ENCODE measurements at places on chromosomes 6 and 20. TPM values are rescaled to one million over a fixed set of nuclear protein-coding genes. Genes with fewer than 3 reads are reported as not detected.
A peak's percentile ranks its signal among the peaks of the same experiment; 100 is the strongest.

DNA sequence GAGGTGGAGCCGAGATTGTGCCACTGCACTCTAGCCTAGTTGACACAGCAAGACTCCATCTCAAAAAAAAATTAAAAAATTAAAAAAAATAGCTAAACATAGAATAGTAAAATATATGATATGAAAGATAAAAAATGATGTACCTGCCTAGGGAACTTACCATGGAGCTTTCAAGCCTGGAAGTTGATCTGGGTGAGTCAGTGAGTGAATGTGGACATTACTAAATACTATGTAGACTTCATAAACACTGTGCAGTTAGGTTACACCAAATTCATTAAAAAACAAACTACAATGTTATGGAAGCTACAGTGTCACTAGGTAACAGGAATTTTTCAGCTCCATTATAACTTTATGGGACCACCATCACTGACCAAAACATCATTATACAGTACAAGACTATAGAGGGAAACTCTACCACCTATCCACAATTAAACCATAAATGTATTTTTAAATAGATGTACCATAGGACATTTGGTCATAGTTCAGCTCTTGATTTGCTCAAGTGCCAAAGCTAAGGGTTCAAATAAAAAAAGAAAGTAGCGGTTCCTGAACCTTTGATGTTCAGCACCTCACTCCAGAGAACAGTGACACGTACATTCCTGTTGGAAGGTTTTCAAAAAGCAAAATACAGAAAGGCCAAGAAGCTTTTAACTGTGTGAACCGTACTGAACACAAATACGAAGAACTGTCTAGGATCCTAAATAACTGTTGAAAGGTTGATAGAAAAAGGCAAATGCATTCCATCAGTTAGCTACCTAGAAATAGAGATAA is 52.4 kb upstream of the SPDEF start:
- no peak overlapping the region for H3K27ac ChIP-seq
- no peak overlapping the region for H3K4me3 ChIP-seq
- no peaks in the 10 kb centered on the region for H3K36me3 ChIP-seq
- H3K27me3 ChIP-seq, result no peaks in the 10 kb centered on the region
- no peaks in the 10 kb centered on the region for H3K4me1 ChIP-seq
- DNase-seq, result no peak

IL17F gene
- not detected for total RNA-seq

SNAP91 gene
- total RNA-seq, result 0.82 TPM

DNA sequence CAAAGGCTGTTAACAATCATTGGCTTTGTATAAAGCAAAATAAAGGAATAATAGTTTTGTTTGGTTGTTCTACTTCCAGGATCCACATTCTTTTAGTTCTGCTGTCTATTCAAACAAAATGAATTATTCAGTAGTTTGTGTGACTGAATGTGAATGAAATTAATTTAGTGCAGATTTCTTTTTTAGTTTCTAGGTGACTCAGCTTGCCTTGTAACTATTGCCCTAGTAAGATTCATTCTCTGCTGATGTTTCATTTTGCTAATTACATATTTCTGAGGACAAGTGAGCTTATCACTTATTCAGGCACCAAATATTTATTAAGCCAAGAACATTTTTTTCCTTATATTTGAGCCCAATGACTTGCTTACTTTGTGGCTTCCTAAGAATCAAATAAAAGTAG is 46.5 kb upstream of the RIPOR2 start:
- no peaks in the 10 kb centered on the region for H3K27me3 ChIP-seq
- DNase-seq, result no peak
- no peak overlapping the region for H3K4me3 ChIP-seq
- no peaks in the 10 kb centered on the region for H3K36me3 ChIP-seq

GRCh38 chr6:128446497-128446896 is 73.9 kb downstream of the PTPRK start:
- no peaks in the 10 kb centered on the region for H3K36me3 ChIP-seq
- no peak overlapping the region for H3K27ac ChIP-seq
- H3K27me3 ChIP-seq, result no peaks in the 10 kb centered on the region
- no peak overlapping the region for H3K4me3 ChIP-seq

- H3K4me1 ChIP-seq, result no peaks in the 10 kb centered on the region
- DNase-seq, result no peak
- H3K27ac ChIP-seq, result no peak overlapping the region
- H3K27me3 ChIP-seq, result no peaks in the 10 kb centered on the region
- H3K36me3 ChIP-seq, result no peaks in the 10 kb centered on the region
- no peak overlapping the region for H3K4me3 ChIP-seq
These were observed 48.4 kb upstream of the TOP1 start for GRCh38 chr20:40980106-40980827.

- H3K36me3 ChIP-seq, result no peaks in the 10 kb centered on the region
- peak; percentile 91 for DNase-seq
- no peaks in the 10 kb centered on the region for H3K27me3 ChIP-seq
These were observed at the start of gene ZKSCAN3 for GRCh38 chr6:28349892-28350737. ZKSCAN3 (plus strand) TSS chr6:28349947; CDS start chr6:28359587, 9,640 bp downstream.

GRCh38 chr20:23939641-23940040 is 48.9 kb downstream of the GGTLC1 start:
- no peak for DNase-seq
- H3K4me1 ChIP-seq, result no peaks in the 10 kb centered on the region
- H3K4me3 ChIP-seq, result no peak overlapping the region
- H3K36me3 ChIP-seq, result no peaks in the 10 kb centered on the region
- H3K27me3 ChIP-seq, result no peaks in the 10 kb centered on the region
- H3K27ac ChIP-seq, result no peak overlapping the region

MEI4 gene
- total RNA-seq, result 1.2 TPM

ADGB gene
- total RNA-seq, result not detected

LST1 gene
- 31.5 TPM for total RNA-seq

DNA sequence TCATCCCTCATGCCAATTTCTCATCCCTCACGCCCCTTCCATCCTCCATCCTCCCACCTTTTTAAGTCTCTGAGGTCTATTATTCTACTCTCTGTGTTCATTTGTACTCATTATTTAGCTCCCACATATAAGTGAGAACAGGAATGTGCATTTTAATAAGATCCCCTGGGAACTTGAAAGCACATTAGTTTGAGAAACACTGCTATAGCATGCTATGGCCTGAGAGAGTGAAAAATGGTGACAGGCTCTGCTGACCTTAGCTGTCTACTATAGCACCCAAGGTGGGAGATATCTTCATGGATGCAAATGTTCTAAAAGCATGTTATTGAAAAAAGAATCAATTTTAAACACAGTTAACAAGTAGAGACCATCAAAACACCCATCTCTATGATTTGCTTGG is 712.0 kb downstream of the TFAP2A start:
- DNase-seq, result no peak
- no peaks in the 10 kb centered on the region for H3K27me3 ChIP-seq
- peaks cover 7% of the 10 kb centered on the region for H3K4me1 ChIP-seq
- H3K27ac ChIP-seq, result no peak overlapping the region
- no peak overlapping the region for H3K4me3 ChIP-seq
- H3K36me3 ChIP-seq, result no peaks in the 10 kb centered on the region

GRCh38 chr6:53565886-53566285 is 21.0 kb upstream of the GCLC start:
- no peaks in the 10 kb centered on the region for H3K27me3 ChIP-seq
- H3K4me3 ChIP-seq, result no peak overlapping the region

DNA sequence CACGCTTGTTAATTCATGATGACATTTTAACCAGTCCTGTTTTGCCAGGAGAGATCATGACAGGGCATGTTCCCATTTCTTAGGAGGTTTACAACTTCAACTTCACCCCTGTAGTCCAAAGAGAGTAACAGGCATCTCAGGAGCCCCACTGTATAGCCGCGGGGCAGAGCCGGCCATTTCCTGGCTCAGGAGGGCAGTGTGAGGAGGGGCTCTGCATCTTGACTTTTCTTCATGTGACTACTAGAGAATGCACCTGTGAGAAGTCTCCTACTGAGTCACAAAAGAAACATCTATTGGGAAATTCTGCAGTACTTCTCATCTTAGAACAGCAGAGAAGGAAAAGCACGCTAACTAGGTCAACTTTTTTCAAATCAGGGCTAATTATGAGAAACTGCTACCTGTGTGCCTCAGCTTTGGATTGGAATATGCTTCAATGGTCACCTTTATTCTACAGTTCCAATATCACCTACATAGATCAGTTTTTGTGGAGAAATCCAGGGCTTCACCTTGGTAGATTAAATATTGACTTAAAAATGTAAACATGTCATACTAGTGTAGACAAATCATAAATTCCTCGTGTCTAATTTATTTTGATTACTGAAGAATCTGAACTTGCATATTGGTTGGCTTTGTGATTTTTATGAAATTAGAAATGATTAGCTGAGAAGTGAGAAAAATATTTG is 28.6 kb upstream of the SIM1 start:
- H3K4me1 ChIP-seq, result no peaks in the 10 kb centered on the region
- no peak overlapping the region for H3K27ac ChIP-seq
- peak; percentile 37 for DNase-seq
- no peaks in the 10 kb centered on the region for H3K36me3 ChIP-seq
- H3K4me3 ChIP-seq, result no peak overlapping the region
- no peaks in the 10 kb centered on the region for H3K27me3 ChIP-seq

IMPG1 gene
- not detected for total RNA-seq

DNA sequence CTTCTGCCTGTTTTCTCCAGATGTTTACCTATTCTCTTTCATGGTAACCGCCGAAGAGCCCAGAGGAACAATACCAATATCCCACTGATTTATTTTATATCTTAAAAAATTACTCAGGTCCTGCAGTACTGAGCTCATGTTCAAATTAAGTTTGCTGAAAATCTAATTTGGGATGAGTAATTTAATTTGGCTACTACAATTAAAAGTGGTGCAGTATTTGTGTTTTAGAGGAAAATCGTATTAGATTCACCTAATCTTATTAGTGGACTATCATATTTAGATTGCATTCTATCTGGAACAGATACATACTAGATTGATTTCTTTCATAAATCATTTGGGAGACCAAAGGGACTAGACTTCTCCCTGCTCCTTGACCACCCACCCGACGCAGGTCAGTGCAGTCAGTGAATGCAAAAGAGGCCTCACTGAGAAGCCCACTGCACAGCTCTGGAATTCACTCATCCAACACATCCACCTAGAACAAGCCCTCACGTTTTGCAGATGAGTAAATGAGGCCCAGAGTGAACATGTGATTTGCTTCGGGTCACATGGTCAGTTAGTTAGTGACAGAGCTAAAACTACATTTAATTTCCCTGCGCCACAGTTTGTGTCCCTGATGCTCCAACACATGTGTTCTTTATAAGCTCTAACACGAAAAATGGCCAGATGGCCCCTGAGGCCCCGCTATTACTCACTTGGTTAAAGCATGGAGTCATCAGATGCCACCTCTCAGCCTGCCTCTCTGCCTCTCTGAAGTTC is 101.8 kb downstream of the TRERF1 start:
- H3K4me1 ChIP-seq, result no peaks in the 10 kb centered on the region
- no peaks in the 10 kb centered on the region for H3K27me3 ChIP-seq
- DNase-seq, result no peak
- H3K27ac ChIP-seq, result no peak overlapping the region
- H3K4me3 ChIP-seq, result no peak overlapping the region

All from kidney (tissue), 22 donors.